ENCODE measurements at places on chromosomes 11 and 22.
A peak's percentile ranks its signal among the peaks of the same experiment; 100 is the strongest.

- no peak for DNase-seq
Observed at GRCh38 chr22:43272869-43273318, 70.3 kb downstream of the SCUBE1 start.

GRCh38 chr11:763549-764321, 13.6 kb downstream of the GATD1 start:
- no peak for DNase-seq

- DNase-seq, result no peak
Observed at GRCh38 chr11:1557904-1558774, 13.9 kb downstream of the DUSP8 start.

GRCh38 chr22:33921525-33922348, 1.5 kb upstream of the LARGE1 start:
- peak; percentile 48 for DNase-seq
